SHP77 (cell line): ENCODE measurements at places on chromosomes 4 and X.

DNA sequence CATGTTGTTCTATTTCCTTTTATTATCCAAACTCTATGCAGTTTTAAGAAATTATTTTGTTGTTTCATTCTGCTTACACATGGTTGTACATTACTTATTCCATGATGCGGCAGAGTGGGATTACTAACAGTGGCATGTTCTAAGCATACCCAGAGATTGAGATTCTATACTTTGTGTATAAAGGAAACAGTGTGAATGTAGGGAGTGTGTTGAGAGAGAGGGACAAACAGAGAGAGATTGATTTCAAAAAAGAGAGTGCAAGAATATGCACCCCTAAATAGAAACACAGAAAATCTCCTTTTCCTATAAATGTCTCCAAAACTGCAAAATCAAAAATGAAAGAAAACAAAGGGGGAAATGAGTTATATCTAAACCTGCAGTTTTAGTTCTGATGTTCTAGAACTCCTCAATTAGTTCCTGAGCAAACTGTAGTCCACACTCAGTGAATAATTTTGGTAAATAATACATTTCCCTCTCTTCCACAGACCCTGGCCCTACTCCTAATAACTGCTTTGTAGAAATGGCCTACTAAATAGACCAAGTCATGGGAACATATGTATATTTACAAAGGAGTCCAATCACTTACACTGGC is 31.0 kb downstream of the SLC9B1 start:
- no peak for DNase-seq

GRCh38 chr4:183424109-183424744 is 20.2 kb upstream of the CDKN2AIP start:
- no peak for DNase-seq

- no peak for DNase-seq
Observed at GRCh38 chr4:137576446-137576845, 44.2 kb upstream of the PCDH18 start.

DNA sequence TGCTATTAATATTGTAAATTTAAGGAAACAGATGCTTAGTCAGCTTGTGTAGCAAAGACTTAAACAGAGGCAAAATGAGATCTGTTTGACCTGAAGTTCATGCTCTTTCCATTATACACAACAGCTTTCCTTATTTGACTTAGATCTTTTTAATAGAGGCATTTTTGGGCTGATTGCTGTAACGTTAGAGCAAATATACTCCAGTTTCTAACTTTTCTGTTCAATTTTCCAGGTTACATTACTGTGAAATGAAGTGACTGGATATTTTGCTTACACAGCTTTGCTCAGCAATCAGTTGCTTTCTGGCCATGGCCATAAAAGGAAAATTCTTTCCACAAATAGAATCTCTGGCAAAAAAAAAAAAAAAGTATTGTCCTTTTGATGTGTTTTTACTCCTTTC is 146.2 kb downstream of the PCDH7 start:
- no peak for DNase-seq

DNA sequence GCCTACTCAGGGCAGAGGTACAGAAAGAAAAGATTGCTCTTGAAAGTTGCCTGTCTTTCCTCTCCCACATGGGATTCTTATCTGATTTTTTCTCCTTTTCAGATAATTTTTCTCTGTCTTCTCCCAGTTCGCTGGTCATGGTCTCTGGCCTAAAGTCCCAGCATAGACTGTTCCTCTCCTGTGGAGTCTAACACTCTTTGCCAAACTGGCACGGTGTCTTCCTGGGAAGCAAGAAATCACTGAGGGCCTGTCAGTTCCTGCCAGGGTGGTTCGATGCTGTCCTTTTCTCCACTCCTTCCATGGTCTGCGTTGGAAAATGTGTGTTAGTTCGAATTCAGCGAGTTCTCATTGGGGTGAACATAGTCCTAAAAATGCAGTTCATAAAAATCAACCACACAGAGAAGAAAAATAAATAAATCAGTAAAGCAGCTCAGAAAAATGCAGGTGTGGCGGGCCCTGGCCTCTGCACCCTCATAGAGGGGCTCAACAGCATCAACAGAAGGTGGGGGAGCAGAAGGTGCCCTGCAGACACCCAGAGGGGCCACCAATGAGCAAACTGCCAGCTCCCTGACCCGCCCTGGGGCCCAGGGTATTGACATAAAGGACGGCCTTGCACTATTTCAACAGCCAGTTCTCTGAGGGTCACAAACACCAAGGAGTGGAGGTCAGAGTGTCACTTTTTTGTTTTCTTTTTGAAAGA is 2.1 kb downstream of the RGN start:
- DNase-seq: no peak

GRCh38 chr4:159097785-159098184 is 5.1 kb upstream of the RAPGEF2 start:
- DNase-seq: no peak

DNA sequence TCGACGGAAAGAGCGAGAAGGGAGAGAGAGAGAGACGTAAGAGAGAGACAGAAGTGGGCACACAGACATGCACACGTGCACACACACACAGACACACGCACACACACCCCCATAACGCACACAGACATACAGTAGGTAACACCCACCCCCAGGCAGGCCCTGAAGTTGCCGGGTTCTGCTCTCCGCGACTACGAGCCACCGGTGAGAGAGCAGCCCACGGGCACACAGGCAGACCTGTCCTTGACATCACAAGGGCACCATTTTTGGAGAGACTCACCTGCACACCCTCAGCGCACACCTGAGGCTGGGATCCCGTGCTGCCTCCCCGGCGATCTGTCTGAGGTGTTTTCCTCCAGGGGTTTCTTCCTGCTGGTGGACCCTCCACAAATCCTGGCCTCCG is 1171.0 kb upstream of the PCDH10 start:
- no peak for DNase-seq

GRCh38 chr4:162685410-162685809 is 481.3 kb downstream of the NAF1 start:
- no peak for DNase-seq

GRCh38 chr4:158168606-158169005 is 4.2 kb downstream of the GASK1B start:
- no peak for DNase-seq

GRCh38 chr4:151717314-151717713 is 43.5 kb downstream of the GATB start:
- DNase-seq: no peak

GRCh38 chr4:68193194-68193593 is 52.3 kb downstream of the TMPRSS11B start:
- no peak for DNase-seq

- DNase-seq: no peak
Observed at GRCh38 chr4:142380052-142380602, 466.0 kb downstream of the INPP4B start.

GRCh38 chr4:38106311-38106710 is 146.1 kb downstream of the PTTG2 start:
- DNase-seq: no peak

DNA sequence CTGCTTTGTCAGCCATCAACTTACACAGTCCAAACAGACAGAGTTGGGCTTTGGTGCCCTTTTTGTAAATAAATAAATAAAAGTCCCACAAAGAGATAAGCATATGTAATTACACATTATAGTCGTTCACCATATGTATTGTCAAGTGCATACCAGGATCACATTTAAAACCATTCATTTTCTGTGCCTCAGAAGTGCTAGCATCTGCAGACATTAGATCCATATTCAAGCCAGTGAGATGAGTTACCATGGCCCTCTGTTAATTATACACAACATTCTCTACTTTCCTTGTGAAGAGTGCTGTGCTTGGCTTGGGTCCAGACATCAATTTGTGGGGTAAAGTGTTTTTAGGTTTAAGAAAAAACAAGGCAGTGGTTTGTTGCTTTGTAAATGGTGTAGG is 76.8 kb downstream of the ENOX2 start:
- DNase-seq: no peak

DNA sequence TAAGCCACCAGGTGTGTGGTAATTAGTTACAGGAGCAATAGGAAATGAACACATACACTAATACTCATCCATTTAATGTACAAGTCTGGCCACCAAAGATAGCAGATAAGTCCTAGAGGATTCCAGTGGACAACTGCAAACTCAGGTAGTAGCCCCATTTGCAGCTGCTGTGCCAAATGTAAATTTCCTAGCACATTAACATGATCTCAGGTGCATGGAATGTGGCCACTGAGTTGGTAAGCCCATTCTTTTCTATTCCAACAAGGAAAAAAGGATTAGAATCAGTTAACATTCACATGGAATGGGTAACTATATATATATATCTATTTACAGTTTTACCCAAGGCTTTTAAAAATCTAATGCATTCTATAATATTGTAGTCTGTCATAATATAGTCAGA is 23.3 kb upstream of the FRAS1 start:
- no peak for DNase-seq

- DNase-seq: no peak
Observed at GRCh38 chr4:165428957-165429356, 50.1 kb downstream of the CPE start.

- no peak for DNase-seq
Observed at GRCh38 chr4:175071123-175071522, 153.0 kb downstream of the ADAM29 start.

DNA sequence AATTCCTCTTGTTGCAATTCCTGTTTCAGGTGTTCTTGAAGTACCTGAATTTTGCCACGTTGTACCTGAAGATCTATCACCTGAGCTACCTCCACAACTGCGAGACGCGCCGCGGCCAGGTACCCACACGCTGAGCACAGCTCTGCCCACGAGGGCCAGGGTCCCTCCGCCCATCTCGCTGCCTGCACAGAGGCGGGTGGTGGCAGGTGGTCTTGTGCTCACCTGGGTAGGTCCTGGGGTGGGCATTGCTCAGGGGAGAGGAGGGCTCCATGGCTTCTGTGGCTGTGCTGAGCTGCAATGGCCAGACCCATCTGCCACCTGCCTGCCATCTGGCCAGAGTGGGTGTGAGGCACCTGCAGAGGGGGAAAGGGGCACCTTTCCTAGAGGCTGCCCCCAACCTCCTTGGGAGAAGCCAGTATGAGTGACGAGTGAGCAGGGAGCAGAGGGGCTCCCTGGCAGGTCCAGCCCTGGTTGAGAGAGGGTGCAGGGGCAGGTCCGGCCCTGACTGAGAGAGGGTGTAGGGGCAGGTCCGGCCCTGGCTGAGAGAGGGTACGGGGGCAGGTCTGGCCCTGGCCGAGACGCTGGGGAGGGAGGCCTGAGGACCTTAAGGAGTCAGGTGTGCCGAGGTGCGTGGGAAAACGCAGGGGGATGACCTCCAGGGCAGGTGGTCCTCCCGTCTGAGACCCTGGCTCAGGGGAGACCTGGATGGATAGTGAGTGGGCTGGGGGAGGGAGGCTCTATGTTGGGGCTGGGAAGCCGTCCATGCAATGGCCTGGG is 10.7 kb downstream of the PDE6B start:
- no peak for DNase-seq

DNA sequence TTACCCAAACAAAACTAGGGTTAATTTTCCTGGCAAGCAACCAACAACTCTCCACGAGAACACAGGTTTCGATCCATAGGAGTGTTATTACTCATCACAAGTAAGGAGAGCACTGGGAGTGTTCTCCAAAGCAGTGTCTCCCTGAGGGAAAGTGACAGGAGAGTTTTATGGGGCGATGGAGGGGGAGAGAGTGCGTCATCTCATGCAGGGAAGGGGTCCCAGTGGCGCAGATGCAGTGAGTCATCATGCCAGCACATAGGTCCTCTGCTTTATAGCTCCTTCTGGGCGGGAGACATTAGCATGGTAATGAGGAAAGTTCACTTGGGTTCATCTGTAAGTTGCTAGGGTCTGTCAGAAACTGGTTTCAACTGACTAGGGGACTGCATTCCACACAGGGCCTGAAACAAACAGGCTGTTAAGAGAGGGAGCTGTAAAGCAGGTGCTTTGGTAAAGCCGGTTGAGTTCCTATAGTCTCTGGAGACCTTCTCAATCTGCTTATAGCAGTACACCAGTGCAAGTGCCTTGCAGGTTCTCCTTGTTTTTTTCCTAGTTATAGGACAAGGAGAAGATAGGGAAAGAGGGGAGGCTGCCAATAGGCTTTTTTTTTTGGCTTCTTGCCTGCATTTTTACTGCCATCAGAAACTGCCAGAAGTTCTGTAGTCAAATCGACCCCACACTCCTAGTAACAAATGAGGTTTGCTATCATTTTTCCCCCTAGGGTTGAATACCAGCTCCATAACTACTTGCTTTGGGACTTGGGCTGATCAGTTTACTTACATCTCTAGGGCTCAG is 12.8 kb upstream of the BOD1L1 start:
- peak; percentile 13 for DNase-seq

DNA sequence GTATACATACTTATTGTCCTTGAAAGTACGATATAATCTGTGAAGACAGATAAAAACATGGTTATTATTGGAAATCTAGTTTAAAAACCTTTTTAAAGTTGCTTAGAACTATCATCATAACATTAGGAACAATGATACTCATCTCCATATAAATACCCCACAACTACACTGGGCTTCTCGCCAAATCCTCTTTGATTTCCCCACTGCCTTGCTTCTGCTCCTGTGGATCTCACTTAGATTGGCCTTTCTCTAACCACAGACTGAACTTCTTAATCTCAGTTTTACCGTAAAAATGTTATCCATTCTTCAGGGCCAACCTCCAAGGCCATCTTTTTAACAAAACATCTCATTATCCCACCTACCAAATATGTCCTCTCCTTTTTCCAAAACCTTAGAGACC is 77.6 kb downstream of the PRKG2 start:
- DNase-seq: no peak

GRCh38 chr4:37951461-37952352 is 8.5 kb upstream of the PTTG2 start:
- DNase-seq: no peak

DNA sequence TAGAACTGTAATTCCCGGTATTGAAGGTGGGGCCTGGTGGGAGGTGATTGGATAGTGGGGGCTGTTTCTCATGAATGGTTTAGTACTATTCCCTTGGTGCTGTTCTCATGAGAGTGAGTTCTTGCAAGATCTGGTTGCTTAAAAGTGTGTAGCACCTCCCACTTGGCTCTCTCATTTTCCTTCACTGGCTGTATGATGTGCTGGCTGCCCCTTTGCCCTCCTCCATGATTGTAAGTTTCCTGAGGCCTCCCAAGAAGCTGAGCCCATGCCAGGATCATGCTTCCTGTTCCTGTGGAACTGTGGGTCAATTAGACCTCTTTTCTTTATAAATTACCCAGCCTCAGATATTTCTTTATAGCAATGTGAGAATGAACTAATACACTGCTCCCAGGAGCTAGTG is 8.7 kb downstream of the ANXA10 start:
- DNase-seq: no peak

GRCh38 chr4:168880072-168880675 is 129.9 kb downstream of the CBR4 start:
- no peak for DNase-seq
